ENCODE measurements at places on chromosomes 1 and 21. TPM values are rescaled to one million over a fixed set of nuclear protein-coding genes. Genes with fewer than 3 reads are reported as not detected.

Gene LCE2A
- not detected for total RNA-seq

Gene MSH4
- 0.15 TPM for total RNA-seq

Gene SPRR2A
- not detected for total RNA-seq

Gene NBPF6
- total RNA-seq, result 0.89 TPM

Gene RBBP5
- total RNA-seq, result 12.9 TPM

Gene TNFSF18
- total RNA-seq, result 0.28 TPM

Gene GNL2
- 29.9 TPM for total RNA-seq

Gene EPHX1
- total RNA-seq, result 59.3 TPM

GRCh38 chr1:46948629-46949416, 7.5 kb upstream of the CYP4A11 start:
- no peak for DNase-seq

GRCh38 chr21:45079351-45079750, 5.0 kb downstream of the ADARB1 start:
- no peak for DNase-seq

DNA sequence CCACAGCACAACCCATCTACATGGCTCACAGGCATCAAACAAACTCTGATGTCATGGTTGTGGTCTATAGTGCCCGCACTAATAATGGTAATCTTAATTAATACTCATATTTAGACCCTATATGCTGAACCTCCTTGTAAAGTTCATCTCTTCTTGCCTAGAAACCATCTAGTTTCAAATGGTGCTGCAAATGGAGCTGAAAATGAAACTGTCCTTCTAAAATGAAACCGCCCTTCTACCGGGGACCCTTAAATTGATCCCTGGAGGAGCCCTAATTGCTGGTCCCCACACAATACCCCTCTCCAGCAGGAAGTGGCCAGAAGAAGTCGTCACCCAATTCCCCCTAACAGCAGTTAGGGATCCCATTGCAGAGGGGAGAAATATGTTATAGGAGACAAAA, 612.6 kb downstream of the MRPL39 start:
- no peak for DNase-seq

DNA sequence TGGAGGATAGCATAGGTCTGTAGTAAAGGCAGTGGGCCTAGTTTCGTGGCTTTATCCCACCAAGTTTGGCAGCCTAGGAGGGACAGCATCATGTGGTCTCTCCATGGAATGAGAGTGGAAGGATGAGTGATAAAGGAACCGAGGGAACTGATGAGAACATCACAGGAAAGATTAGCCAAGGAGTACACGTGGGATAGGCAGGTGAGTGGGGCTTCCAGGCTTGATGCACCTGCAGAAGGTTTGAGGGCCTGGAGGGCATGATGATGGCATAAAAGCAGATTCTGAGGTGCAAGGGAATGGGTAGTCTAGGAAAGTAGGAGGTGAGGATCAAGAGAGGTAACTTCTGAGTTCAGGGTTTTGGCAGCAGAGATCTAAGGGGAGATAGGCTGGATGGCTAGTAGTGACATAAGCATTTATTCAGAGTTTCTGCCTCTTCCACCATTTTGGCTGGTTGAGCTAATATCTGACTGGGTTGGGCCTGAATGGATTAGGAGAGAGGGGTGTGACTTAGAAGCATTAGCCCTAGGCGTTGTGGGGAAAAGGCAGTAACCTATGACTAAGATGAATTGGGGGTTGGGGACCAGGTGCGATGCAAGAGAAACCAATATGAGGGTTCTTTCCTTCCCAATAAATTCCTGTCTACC, 9.1 kb downstream of the PTGFRN start:
- DNase-seq, result no peak

GRCh38 chr1:63189677-63190076, 132.7 kb upstream of the FOXD3 start:
- DNase-seq, result no peak

DNA sequence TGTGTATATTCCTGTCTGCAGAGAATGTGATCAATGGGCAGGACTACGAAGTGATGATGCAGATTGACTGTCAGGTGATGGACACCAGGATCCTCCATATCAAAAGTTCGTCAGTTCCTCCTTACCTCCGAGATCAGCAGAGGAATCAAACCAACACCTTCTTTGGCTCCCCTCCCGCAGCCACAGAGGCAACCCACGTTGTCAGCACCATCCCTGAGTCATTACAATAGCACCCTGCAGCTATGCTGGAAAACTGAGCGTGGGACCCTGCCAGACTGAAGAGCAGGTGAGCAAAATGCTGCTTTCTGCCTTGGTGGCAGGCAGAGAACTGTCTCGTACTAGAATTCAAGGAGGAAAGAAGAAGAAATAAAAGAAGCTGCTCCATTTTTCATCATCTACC, 65.2 kb downstream of the OLFML2B start:
- no peak for DNase-seq

DNA sequence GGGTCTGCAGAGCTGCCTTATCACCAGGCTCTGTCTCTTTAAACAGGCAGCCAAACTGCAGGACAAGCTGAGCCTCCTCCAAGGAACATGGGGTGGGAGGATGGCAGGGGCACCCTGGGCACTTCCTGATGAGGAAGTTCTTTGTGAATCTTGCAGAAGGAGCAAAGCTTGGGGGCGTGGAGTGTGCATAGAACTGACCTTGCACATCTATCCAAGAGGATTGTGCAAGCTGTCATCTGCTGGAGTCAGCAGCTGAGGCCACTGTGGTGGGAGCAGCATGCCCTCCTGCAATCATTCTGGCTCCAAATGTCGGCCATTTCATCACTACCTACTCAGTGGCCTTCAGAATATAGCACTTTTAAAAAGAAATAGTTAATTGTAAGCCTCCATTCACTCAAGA, 182.2 kb downstream of the AJAP1 start:
- no peak for DNase-seq

DNA sequence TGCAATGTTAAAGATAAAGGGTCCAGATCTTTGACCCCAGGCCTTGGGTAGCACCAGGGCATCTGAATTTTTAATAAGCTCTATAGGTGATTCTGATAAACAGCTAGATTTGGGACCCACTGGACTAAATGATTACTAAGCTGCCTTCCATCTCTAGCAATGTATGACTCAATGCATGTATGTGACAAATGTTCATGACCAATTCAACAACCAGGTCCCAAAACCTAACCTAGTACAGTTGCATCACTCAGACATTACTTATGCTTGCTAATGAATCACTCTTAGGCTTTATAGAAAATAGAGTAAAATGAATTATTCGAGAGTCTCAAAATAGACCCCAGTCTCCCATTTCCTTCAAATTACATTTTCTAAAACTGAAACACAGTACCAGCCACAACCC, 35.5 kb downstream of the RCAN1 start:
- DNase-seq, result no peak

DNA sequence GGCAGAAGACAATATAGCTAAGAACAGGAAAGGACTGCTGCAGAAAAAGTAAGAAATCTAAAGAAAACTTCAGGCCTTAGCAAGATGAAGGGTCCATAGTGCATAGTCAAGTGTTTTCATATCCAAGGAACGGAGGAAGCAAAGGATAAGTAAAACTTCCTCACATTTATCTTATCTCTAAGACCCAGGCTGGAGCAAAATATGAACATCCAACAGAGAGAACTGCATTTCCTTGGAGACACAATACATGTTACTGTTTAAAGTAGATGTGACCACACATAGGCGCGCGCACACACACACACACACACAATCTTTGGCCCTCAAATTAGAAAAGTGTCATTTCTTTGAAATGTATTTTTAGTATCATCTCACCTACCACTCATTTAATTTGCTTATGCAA, 66.7 kb downstream of the TTLL7 start:
- no peak for DNase-seq

DNA sequence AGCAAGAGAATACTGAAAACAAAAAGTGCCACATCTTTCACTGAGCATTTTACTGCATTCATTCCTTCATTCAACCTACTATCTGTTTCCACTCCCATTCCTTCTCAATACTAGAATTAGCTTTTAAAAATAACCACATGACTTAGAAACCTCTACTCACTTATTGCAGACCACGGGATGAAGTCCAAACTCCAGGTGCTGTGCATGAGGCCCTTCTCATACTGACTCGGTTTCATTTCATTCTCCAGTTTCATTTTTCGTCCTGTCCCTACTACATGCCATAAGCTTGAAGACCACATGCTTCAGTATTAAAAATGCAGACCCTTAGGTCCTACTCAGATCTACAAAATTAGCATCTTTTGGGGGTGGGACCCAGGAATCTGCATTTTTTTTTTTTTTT, 2.3 kb upstream of the BACH1 start:
- DNase-seq, result no peak

DNA sequence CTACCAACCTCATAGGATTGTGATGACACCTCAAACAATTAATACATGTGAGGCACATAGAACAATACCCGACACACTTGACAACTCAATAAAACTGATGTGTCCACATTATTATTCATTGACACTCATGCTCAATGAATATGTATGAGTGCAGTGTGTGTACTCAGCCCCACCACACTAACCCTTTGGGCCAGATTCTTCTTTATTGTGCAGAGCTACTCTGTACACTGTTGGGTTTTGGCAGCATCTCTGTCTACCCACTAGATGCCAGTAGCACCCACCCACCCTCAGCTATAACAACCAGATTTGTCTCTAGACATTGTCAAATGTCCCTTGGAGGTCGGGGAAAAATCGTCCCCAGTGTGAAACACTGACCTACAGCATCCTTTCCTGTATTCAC, 10.1 kb downstream of the CASP9 start:
- no peak for DNase-seq

DNA sequence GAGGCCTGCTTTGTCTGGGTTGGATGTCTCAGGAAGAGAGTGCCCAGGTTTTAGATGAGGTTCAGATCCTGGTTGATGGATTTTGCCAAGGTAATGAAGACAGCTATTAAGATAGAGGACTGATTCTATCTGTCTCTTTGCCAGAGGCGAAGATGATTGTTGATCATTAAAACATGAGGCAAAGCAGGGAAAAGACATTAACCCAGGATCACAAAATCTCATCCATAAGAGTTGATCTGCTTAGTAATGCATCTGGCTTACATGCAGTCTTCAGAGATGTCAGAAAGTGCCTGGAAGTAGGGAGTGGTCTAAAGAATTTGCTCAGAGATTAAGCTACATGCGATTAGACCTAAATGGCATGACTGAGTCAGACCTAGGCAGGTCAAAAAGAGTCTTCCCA, 229.6 kb upstream of the PLD5 start:
- no peak for DNase-seq

DNA sequence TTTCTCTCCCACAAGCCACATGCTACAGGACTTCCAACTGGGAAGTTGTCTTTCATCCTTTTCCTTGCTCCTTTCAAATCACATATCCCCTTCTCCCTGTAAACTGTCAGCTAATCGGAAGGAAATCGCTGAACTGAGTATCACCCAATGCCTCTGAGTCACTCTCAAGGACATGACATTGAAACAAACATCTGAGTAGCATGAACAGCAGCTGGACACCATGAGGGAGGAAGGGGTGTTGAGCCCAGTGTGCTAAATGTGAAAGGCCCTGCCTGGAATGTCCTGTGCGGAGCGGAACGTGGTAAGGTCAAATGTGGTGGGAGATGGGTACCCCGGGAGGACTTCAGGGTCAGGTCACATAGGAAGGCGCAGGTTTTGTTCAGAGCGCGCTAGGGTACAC, at the start of gene OR2AJ1:
OR2AJ1 (plus strand) TSS at position 22 of the 400 bp plus-strand sequence. CDS start 8,880 bp downstream, outside the sequence.
- no peak for DNase-seq

- no peak for DNase-seq
Observed at GRCh38 chr21:38524168-38525153, 26.2 kb upstream of the ERG start.

DNA sequence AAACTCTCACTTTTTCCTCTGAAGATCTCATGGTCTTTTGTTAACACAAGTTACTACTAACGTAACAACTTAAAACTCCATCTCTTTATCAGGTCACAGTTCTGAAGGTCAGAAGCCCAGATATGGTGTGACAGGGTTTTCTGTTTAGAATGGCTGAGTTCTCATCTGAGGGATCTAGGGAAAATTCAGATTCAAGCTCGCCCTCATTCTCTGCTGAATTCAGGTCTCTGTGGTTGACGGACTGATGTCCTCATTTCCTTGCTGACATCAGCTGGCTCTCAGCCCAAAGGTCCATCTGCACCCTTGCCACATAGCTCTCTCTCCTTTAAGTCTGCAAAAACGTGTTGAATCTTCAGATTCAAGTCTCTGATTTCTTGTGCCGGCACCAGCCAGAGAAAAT, 6.1 kb upstream of the NTPCR start:
- no peak for DNase-seq

DNA sequence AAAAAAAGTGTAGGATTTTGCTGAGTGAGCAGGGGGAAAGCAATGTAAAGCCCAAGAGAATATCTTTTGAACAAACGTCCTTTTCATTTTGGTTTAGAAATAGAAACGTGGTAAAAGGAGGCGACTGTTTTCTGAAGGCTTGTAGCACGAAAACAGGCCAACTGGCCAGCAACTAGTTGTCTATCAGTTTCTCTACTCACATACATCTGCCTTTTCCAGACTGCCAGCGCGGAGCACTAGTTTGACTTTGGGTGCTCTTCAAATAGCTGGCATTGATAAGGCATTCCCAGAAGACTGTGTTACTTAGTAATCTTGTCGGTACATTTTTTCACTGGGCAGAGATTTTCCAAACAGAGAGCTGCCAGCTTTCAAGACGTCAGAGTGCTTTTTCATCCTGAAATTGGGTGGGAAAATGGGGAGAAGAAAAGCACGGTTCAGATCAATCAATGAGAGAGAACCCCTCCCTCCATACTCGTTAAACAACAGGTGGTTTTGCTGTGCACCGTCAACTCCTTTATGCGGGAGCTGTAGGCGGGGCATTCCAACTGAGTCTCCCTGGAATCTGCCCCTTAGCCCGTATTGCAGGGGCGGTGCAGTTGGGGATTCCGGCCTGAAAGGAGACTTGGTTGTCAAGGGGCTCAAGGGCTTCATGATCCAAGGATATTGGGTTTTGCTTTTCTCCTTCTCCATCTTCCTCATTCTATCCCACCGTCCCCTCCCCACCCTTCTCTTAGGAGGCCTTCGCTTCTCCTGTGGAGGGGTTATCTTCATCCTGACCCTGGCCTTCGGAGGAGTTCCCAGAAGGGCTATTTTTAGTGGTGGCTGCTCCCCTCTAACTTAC, 884 bp upstream of the LRRC8C start:
- DNase-seq, result peak; percentile 18

DNA sequence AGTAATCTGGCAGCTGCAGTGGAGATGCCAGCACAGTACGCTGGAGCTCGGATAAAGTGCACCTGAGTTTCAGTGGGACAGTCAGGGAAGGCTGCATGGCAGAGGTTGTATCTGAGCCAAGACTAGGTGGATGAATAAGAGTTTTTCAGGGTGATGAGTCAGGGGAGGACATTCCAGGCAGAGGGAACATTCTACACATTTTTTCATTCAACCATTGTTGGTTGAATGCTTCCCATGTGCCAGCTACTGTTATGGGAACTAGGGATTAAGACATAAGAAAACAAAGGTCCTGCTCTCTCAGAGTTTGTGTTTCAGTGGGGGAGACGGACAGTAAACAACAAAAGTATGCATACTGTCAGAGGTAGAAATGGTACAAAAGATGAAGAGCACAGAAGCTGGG, 5.2 kb downstream of the LEPR start:
- DNase-seq, result no peak

GRCh38 chr1:118926261-118926660, 61.9 kb downstream of the TBX15 start:
- no peak for DNase-seq

GRCh38 chr21:41361053-41361785, 608 bp upstream of the MX2 start:
- DNase-seq, result no peak

All from left colon (tissue), 2 donors.